PC-9 (cell line): ENCODE measurements at places on chromosomes 3 and 15. TPM values are rescaled to one million over a fixed set of nuclear protein-coding genes. Genes with fewer than 3 reads are reported as not detected.

Gene SLC15A2
- total RNA-seq, result 1.1 and 2.8 TPM in 2 replicates

Gene ECE2
- total RNA-seq, result not detected in 2 replicates

Gene CCR3
- 1.7 and 3.1 TPM in 2 replicates for total RNA-seq

Gene GOLGA6L10
- 2.2 and 2.3 TPM in 2 replicates for total RNA-seq

Gene CDHR4
- total RNA-seq, result 2.0 and 3.5 TPM in 2 replicates

Gene TIMP4
- 15.5 and 19.0 TPM in 2 replicates for total RNA-seq

Gene ZNF620
- total RNA-seq, result 4.1 and 4.7 TPM in 2 replicates

Gene SPATA12
- 0.43 and 0.57 TPM in 2 replicates for total RNA-seq

Gene HMCES
- total RNA-seq, result 60.9 and 62.7 TPM in 2 replicates

Gene CCNB2
- total RNA-seq, result 77.1 and 99.2 TPM in 2 replicates

Gene SLC6A1
- total RNA-seq, result not detected in 2 replicates

Gene ZPLD1
- total RNA-seq, result not detected in 2 replicates

Gene TERC
- 7.6 and 22.7 TPM in 2 replicates for total RNA-seq

Gene HACD2
- 38.4 and 53.3 TPM in 2 replicates for total RNA-seq

Gene OXSM
- total RNA-seq, result 11.6 and 13.8 TPM in 2 replicates

Gene GPR171
- not detected in 2 replicates for total RNA-seq

Gene SNX22
- 0.33 and 0.40 TPM in 2 replicates for total RNA-seq

Gene CACNA1D
- not detected in 2 replicates for total RNA-seq

Gene CCDC12
- 39.3 and 43.1 TPM in 2 replicates for total RNA-seq

Gene DAPK2
- total RNA-seq, result 11.0 and 19.6 TPM in 2 replicates

Gene CLDN16
- 0.20 and 0.46 TPM in 2 replicates for total RNA-seq
